ENCODE measurements at places on chromosomes 2 and 18.

DNA sequence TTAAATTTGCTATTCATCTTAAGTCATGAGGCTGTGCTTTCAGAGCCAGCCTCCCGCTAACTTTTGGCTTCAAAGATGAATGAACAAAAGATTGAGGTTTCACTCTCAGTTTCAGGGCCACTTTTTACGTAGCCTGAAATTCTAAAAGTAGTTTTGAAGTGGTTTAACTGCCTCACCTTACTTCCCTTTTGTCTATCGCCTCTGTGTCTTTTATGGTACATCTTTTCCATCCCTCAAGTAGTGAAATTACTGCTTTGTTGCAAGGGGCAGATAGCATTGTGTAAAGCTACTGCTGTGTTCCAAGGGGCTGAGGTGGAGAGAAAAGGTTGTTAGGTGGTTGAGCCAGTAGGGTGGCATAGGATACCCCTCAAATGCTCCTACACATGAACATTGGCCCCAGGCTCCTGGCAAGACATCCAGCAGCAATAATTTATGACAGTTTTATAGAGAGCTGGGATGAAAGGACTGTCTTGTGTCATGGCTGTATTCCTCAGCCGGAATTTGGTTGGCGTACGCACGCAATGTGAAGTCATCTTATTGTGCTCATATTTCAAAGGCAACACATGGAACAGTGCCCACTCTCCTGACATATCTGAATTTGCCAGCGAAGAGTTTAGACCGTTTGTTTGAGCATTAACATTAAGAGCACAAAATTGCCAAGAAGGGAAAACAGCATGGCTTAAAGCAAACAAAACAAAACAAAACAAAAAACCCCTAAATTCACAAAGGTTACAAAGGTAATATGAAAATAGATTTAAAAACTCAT is 32.2 kb downstream of the QPCT start:
- no peak for DNase-seq

GRCh38 chr2:112866128-112866835 is 29.7 kb upstream of the IL1B start:
- no peak for DNase-seq

DNA sequence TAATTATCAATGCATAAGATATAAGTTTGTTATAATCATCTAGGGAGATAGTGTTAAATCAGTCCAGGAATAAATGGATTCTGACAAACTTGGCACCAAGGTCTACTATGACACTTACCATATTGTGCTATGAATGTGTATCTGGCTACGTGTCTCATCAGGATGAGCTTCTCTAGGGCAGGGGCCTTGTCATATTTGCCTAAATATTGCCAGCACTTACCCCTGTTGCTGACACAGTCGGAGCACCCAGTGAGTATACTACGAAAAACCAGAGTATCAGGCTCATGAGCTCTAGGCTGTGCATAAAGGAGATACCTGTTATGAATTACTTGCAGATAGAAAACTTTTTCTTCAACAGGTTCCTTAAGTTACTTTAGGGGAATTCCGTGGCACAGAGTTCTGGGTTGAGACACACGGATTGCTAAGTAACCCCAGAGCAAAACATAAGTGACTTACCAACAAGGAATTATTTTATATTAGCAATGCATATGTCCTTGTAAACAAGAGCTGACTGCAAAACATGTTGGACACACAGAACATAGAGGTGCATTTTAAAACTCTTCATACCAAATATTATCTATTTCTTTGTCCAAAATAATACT is 7.7 kb upstream of the TTC39C start:
- DNase-seq: no peak

DNA sequence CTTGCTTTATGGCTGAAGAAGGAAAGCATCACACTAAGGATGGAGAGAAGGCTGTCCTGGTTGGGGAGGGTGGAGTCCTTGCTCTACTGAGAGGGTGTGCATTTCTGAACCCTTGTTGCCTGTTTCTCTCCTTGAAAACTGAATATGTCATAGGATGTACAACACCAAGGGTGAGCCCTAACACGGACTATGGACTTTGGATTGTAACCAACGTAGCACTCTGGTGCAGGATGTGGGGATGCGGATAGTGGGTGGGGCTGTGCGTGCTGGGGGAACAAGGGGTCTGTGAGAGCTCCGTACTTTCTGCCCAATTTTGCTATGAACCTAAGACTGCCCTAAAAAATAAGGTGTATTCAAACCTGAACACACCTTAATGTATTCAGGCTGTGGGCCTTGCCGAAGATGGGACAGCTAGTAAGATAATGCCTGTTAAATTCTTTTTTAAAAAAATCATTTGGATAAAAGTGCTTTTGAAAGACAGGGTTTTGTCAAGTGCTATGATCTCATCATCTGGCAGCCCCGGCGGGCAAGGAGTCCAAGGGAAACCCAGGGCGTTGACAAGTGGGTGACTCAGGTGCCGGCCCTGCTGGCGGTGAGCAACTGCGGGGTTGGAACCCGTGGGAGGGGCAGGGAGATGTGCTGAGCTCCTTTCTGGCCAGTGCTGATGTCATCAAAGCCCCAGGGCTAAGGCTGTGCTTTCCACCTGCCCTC is 54.0 kb downstream of the GATA6 start:
- DNase-seq: no peak

DNA sequence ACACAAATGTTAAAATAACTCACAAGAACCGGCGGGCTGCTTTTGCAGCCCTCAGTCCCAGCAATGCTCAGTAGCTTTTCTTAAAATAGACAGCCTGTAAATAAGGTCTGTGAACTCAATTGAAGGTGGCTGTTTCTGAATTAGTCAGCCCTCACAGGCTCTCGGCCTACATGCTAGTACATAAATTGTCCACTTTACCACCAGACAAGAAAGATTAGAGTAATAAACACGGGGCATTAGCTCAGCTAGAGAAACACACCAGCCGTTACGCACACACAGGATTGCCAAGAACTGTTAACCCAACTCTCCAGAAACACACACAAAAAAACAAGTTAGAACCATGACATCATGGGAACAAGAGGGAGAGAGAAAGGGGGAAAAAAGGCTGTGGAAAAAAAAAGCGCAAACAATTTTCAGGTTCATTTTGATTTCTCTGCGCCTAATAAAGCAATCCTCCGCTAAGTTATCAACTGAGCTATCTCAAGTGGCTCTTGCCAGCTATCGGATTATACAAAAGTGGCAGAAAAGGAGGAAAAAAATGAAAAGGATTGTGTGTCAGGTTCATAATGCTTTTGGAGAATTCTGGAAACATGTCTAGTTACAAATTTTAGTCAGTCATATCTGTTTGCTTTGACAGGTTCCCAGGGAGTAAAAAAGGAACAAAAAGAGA is 89.1 kb downstream of the ZEB2 start:
- DNase-seq: no peak

- peak; percentile 65 for DNase-seq
Observed at GRCh38 chr2:134260713-134261112, 6.8 kb downstream of the MGAT5 start.

- DNase-seq: no peak
Observed at GRCh38 chr2:9638532-9638931, 7.7 kb upstream of the YWHAQ start.

DNA sequence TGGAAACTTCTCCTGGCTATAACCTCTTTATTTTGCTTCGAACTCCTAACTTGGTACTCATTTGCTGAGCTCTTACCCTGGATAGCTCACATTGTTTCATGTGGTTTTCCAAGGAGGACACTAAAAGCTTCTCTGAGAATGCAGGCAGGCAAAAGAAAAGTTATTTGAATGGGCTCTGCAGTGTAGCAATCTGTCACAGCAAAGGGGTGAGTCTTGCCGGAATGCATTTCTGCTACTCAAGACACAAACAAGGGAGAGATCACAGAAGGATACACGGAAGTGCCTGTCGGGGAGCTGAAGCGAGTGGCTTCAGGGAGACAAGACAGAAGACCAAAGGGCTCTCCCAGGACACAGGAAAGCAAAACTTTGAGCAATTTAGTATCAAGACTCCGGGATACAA is 265.4 kb downstream of the SS18 start:
- no peak for DNase-seq

GRCh38 chr2:216915557-216916150 is 55.8 kb upstream of the TNP1 start:
- no peak for DNase-seq

DNA sequence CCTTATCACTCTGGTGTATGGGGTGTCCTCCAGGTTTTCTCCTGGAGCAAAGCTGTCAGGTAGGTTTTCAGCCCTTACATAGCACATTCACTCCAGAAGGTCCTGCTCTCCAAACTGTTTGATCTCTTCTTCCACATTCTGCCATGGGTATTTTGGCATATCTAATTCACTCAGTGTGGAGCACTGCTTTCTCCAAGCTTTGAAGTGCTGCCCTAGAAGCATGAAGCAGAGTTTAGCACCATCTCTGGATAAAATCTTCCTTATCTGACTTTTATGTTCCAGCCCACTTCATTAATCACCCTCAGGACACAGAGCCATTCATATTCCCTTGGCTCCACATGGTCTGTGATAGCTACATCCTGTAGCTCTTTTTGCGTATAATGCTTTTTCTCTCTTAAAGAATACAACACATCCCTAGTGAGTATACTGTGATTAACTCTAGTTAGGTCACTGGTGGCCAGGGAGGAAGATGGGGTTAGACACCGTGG is 56.7 kb upstream of the ARHGAP28 start:
- DNase-seq: no peak

DNA sequence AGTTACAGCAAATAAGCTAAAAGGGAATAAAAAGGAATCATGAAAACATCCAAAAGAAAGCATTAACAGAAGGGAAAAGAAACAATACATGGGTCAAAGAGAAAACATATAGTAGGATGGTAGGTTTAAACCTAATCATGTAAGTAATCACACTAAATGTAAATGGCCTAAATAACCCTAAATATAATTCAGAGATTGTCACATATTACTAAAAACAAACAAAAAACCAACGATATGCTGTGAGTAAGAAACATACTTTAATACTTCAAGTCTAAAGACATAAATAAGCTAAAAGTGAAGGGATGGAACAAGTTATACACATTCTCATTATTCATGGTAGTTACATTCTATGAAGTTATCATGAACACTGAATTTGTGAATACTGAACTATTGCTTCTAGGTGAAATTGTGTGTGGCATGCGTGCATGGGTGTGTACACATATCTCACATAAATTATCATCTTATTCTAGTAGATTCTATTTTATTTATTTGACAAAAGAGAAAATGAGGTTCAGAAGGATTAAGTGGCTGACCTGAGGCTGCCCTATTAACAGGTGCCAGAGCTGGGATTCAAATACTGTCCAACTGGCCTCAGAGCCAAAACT is 170.9 kb downstream of the SEPTIN10 start:
- DNase-seq: no peak

DNA sequence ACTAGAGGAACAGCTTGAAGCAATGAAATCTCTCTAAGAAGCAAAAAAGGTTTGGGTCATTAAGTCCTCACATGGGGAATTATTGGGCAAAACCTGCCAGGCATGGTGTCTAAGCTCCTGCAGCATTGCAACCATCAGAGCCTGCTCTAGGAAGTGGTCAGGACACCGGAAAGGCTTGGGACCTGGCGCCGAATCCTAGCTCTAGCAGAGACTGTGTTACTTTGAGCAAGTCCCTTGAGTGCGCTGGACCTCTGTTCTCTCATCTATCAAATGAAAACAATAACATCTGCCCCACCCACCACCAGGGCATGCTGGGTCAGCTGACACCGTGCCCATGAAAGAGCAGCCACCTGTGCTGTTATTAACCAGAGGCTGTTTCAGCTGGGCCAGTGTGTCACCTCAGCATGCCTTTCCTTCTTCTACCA is 6.3 kb downstream of the TMEM127 start:
- DNase-seq: no peak

DNA sequence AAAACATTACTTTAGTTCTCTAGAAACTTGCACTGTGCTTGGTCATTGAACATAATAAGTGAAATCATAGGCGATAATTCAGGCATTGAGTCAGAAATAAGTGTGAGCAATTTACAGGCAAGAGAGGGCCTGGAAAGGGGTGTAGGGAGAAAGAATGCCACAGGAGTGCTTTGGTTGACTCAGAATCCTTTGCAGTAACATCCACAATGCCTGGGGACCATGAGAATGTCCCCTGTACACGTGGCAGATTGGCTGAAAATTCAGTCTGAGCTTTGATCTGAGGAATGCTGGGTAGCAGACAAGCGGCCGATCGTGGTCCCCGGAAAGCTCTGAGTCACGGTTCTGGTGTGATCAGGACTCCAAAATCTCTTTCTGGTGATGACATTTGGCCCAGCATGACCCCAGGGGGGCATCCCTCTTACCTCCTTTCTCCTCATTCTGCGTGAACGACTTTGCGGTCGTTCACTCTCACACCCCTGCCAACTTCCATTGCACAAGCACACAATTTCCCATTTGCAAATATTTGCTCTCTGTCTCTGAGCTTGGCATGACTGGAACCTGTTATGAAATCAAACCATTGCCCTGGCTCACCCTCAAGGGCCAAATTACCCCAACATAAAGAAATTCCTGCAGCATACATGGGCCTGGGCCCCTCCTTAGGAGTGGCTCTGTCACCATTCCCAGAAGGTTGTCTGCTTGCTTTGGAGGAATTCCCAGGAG is 305.0 kb upstream of the EPAS1 start:
- DNase-seq: no peak

DNA sequence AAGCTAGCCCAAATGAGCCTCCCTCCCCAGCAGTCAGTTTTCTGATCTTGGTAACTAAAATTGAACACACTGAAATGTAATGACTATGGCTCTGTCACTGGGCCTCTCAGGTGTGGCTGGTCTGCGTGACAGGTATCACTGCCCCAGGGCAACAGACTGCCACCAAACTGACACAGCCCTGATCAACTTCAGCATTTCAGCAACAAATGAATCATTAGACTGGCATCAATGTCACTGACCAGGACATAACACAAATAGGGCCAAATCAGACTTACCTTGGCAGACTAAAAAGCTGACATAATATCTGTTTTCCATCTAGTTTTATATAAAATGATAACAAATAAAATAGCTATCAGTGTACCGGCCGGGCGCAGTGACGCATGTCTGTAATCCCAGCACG is 290.8 kb upstream of the CHAC2 start:
- no peak for DNase-seq

All from G401 (cell line).